ENCODE measurements at places on chromosomes 2 and 18.

DNA sequence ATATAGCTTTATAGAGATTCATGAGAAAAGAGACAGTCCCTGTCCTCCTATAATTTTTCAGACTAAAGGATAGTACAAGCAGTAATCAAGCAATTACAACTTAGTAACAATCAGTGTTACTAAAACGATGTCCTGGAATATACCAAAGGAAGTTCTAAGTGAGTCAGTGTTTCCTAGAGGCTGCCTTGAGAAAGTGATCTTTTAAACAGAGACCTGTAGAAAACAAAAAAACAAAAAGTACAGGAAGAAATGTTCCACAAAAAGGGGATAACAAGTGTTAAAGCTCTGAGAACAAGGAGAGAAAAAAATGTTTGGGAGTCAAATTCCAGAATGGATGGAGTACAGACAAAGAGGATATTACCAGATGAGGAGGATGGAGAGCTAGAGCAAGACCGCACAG, 556.4 kb downstream of the ERBB4 start:
- DNase-seq: no peak

DNA sequence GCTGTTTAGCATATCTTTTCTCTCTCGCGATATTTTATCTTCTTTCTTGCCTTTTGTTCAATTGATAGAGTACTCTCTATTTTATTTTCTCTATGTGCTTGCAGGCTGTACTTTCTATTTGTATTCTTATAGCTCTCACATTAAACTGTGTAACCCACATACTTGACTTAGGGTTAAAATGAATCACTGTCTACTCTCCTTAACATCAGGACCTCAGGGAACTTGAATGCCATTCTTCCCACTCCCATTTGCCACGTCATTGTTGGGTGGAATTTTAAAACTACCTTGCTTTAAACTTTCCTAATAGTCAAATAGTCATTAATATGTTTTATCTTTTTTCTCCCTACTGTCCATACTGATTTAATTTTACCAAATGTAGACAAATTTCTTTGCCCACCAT, 269.7 kb downstream of the ALPK2 start:
- DNase-seq: no peak

GRCh38 chr2:226312155-226312554, 487.5 kb downstream of the IRS1 start:
- DNase-seq: no peak

DNA sequence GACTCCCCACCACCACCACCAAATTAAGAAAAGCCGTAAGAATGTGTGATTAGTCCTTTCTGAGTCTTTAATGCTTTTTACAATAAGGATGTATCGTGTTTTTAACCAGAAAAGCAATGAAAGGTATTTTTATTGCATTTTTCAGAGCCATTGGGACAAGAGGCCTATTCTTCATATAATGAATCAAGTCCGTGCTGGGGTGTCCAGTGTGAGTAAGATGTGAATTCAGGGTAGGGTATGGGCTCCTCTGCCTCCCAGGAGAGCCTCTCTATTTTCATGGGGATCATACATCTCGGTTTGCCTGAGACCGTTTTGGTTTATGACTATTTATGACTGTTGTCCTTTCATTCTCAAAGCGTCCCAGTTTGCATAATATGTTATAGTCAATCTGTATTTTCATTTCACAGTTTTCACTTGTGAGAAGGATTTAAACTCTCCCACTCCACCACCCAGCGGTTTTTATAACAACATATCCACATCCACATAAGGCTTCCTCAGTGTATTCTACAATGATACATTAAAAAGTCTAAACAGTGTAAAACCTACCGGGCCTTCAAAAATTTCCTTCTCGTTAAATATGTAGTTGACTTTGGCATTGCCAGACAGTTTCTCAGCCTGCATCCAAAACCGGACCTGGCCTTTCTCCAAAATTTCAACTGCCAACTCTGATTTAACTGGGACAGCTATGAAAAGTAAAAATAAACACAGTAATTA, 80.8 kb upstream of the LPIN2 start:
- DNase-seq: no peak

DNA sequence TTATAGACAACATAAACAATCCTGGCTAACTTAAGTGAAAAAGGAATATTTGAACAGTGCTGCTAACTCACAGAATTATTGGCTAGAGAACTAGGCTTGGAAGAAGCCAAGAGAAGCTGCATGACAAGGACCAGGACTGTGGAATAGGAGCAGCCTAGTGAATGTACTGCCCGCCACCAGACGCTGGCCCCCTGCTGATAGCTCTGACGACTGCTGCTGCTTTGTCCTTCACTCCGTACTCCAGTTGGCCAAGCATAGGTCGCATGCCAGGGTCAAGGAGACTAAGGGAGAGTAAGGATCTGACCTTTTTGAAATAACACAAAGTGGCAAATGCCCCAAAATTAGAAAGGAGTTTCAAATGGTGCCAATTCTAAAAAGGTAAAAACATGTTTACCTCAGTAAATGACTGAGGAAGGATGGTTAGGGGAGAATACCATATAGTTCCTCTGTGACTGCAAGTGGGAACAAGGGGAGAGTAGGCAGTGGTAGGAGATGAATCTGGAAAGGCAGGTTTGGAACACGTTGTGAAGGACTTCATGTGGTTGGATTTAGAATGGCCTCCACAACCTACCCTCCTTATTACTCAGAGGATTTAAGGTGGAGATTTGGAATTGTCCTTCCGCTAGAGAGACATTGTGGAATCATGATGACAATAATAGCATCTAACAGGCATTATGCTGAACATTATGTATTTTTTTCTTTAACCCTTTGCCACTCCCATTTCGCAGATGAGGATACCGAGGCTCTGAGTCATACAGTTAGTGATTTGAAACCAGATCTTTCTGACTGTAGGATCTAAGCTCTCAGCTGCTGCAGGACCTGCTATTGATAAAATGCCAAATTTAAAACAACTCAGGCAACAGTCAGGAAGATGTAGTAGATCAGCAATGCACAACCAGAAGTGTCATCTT, 19.5 kb downstream of the STRADB start:
- DNase-seq: no peak

DNA sequence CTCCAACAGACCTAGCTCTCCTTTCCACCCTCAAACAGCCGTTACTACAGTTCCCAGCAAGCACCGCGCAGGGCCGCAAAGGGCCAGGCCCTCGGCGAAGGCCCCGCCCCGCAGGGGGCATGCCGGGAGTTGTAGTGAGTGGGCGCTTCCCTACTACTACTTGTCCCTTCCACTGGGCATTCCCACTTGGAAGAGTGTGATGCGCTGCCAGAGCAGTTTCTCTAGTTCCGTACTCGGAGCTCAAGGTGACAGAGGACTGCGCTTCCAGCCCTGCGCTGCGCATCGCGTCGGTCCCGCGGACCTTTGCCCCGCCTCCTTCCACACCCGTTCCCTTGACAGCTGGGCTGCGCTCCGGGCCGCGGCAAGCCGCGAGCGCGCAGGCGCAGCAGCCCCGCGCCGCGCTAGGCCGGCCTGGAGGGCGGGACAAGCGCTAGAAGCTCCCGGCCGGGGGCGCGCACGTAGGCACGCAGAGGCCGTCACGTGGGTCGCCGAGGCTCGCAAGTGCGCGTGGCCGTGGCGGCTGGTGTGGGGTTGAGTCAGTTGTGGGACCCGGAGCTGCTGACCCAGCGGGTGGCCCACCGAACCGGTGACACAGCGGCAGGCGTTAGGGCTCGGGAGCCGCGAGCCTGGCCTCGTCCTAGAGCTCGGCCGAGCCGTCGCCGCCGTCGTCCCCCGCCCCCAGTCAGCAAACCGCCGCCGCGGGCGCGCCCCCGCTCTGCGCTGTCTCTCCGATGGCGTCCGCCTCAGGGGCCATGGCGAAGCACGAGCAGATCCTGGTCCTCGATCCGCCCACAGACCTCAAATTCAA, at the start of gene VAPA:
Gene VAPA, plus strand, starts transcription at position 491 of the 808 bp plus-strand sequence. Its CDS starts 241 bp downstream, at position 732.
- DNase-seq: peak; percentile 96

All from left hindlimb (tissue), 1 donor.